HCT116 (cell line): ENCODE measurements at places on chromosomes 7 and 10. TPM values are rescaled to one million over a fixed set of nuclear protein-coding genes. Genes with fewer than 3 reads are reported as not detected.

TRIM74 gene
- total RNA-seq, result 1.0 TPM

SLC18A3 gene
- not detected for total RNA-seq

DNA sequence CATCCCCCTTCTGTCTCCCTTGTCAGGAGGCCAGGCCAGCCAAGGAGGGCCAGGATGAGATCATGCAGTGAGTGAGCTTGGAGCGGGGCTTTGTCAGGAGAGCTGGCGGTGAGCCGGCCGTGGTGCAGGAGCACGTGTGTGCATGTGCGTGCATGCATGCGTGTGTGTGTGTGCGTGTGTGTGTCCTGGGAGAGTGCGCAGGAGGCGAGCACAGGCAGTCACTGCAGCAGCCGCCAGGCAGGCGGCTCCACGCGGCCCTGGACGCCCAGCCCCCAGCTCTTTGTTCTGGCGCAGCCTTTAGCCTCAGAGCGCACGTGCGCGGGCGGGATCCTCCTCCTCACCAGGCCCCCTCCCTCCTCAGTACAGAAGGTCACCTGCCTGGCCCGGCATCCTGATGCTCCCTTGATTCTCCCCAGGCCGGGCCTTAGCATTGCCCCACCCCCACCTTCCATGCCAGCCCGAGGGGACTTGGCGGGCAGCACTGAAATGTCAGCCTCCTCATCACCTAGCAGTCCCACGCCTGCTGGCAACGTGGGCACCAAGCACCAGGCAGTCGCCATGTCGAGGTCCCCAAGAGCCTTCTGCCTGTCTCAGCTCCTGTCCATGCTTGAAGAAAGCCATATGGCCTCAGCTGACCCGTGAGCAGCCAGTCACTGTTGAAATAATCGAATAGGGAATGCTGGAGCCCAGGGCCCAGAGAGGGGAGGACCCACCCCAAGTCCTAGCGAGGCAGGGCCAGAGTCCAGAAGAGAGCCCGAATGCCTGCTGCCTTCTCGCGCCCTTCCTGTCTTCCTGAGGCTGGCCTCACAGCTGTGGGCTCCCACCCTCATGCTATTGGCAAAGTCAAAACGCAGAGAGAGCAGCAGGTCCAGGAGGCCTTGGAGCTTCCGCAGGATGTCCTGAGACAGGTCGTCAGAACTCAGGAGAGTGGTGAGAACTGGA is 125.9 kb upstream of the PPIF start:
- DNase-seq, result no peak

LIMK1 gene
- 56.3 TPM for total RNA-seq

DNA sequence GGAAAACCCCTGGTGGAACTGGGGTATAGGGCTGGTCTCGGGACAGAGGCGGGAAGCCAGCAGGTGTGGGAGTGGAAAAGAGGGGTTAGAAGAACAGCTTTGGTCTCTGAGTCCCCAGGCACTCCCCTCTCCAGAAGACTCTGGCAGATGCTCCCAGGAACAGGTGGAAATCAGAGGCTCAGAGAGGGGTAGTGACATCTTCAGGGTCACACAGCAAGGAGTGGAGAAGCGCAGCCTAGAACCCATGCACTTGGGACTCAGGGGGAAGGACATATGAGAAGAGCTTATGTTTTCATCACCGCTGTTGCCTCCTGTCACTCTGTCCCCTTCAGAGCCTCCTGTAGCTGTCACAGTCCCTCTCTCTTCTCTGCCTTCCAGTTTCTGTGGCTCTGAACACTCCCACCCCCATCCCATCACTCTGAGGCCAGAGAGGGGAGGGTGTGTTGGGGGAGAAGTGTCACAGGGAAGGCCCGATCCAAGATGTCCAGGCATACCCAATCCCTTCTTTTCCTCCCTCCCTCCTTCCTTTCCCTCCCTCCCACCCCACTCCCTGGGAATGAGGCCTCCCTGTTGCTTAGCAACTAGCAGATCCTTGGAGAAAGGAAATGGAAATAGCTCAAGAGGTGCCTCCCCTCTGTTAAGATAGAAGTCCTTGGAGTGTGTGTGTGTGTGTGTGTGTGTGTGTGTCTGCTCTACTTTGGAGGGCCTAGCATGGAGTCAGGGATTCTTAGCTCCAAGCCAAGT is 32.0 kb downstream of the SRRM3 start:
- no peak for DNase-seq

- no peak for DNase-seq
Measured at GRCh38 chr7:126689037-126689436, 563.7 kb downstream of the GRM8 start.

GRCh38 chr7:31864646-31865045 is 177.6 kb downstream of the PPP1R17 start:
- no peak for DNase-seq

ATOH7 gene
- total RNA-seq, result not detected

DNA sequence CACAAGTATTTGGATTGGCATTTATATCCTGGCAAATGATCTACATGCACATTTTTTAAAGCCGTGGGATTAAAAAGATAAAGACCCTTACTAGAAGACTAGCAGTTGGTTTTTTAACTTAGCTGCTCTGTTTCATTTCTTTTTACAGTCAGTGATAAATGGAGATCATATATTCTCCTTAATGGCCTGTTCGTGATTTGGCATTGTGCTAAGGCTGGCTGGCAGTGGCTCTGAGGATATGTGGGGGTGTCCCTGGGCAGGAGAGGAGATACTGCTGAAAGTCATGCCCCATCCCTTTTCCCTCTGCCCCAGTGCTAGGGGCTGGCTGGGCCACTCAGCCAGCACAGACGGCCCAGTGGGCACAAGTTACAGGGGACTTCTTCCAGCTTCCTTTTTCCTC is 341.7 kb downstream of the PRPF18 start:
- DNase-seq, result no peak

DNA sequence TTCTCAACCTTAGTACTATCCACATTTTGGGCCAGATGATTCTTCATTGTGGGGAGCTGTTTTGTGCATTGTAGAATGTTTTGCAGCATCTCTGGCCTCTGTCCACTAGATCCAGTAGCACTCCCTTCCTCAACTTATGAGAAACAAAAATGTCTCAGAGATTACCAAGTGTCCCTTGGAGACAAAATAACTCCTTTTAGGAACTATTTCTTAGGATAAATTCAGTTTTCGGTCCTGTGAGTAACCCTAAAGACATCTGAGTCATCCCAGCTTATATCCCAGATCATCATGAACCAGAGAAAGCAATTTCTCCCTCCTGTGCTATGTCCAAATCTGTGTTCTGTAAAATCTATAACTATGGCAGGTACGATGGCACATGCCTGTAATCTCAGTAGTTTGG is 266.6 kb upstream of the PHYHIPL start:
- no peak for DNase-seq

DNA sequence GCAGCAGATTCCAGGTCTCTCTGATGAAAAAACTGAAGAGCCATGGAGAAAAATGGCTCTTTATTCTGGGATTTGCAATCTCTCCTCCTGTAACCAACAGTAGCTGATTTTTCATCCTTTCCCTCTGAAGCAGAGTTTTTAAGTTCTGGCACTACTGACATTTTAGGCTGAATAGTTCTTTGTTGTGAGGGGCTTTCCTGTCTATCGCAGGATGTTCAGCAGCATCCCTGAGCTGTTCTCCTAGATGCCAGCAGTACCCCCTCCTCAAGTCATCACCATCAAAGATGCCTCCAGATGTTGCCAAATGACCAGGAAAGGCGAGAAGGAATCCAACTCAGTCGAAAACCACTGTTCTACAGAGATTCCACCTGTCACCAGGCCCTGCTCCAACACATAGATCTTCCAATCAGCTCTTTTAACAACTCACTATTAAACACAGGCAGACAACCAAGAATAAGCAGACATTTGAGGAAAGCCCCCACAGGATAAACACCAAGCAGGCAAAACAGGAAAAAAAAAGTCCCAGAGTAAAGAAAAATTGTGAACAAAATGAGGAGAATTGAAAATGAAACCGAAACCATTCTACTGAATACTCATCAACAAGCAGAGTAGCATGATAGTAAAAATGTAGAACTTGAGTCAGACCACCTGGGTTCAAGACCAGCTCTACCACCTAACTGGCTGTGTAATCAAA is 124.8 kb downstream of the MPP7 start:
- no peak for DNase-seq

GRCh38 chr7:130479716-130480400 is 12.0 kb upstream of the MEST start:
- no peak for DNase-seq

DNA sequence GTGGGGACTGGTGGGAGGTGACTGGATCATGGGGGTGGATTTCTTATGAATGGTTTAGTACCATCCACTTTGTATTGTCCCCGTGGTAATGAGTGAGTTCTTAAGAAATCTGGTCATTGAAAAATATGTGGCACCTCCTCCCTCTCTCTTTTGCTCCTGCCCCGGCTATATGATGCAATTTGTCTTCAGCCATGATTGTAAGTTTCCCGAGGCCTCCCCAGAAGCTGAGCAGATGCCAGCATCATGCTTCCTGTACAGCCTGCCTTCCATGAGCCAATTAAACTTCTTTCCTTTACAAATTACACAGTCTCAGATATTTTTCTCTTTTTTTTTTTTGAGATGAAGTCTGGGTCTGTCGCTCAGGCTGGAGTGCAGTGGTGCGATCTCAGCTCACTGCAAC is 2.6 kb upstream of the KDM7A start:
- no peak for DNase-seq

DNA sequence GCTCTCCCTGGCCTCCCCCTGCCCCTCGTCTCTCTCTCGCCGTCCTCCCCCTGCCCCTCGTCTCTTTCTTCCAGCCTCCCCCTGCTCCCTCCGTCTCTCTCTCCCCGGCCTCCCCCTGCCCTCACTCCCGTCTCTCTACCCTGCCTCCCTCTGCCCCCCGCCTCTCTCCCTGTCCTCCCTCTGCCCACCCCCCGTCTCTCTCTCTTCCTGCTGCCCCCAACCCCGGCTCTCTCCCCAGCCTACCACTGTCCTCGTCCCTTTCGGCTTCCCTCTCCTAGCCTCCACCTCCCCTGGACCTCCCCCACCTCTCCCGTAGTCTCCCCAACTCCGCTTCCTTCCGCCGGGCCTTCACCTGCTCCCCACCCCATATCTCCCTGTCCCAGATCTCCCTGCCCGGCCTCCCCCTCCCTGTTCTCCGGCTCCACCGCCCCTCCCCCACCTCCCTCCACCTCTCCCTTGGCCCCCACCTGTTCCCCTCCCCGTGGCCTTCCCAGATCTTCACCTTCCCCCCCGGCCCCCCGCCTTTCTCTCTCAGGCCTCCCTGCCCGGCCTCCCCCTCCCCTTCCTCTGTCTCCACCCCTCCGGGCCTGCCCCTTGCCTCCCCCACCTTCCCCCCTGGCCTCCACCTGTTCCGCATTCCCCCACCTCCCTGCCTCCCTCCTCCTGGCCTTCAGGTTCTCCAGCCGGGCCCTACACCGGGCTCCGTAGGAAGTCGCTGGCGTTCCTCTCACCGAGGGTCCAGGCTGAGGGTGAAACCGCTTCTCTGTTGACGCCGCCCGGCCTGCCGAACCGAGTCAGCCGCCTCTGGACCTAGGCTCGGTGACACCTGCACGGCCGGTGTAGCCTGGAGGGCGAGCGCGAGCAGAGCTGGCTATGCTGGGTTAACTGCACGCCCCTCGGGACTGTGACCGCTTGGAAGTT is 1.2 kb downstream of the GET4 start:
- no peak for DNase-seq

DNA sequence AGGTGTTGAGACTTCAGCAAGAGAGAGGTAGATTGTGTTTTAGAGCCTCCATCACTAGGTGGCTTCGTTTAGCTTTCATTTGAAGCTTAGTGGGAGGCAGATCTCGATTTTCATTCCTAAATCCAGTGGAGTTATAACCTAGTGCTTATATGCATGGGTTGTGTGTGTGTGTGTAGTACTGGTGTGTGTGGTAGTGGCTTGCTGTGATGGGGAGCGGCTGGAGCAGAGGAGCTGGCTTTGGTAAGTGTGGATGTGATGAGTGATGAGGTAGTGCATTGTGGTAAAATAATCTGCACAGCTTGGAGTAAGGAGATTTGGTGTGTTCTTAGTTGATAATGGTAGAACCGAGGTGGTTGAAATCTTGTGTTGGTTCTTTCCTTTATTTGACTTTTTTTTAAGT is 43.2 kb downstream of the AP3M1 start:
- DNase-seq, result no peak

PNLIPRP1 gene
- 1.6 TPM for total RNA-seq

DNA sequence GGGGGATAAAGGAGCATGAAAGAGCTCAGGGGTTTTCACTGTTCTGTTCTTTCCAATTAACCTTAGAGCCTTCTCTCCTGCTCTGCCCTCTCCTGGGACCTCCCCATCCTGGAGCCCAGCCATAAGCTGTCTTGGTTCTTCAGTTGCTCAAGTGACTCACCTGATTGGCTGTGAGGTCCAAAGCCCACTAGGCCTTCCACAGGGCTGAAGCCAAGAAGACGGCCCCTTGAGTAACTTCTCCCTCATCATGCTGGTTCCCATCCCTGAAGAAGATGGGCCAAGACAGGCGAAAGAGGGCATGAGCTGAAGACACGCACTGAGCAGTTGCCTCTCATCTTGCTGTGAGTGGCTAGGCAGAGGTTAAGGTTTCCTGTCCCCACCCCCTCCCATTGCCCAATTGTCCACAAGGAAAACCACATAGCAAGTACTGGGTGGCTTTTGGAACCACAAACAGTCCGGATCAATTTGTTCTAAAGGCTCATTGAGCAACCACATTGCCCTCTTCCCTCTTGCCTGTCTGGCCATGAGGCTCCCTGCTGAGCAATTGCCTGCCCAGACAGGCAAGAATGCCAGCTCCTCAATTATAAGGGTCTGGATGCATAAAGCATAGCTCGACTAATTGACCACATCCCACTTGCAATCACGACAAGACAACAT is 43.9 kb upstream of the GPAM start:
- DNase-seq, result no peak

ANXA8 gene
- 0.25 TPM for total RNA-seq
